ENCODE measurements at places on chromosomes 12 and 14. TPM values are rescaled to one million over a fixed set of nuclear protein-coding genes. Genes with fewer than 3 reads are reported as not detected.

ACSS3 gene
- total RNA-seq: 7.0 TPM

C12orf56 gene
- not detected for total RNA-seq

DNA sequence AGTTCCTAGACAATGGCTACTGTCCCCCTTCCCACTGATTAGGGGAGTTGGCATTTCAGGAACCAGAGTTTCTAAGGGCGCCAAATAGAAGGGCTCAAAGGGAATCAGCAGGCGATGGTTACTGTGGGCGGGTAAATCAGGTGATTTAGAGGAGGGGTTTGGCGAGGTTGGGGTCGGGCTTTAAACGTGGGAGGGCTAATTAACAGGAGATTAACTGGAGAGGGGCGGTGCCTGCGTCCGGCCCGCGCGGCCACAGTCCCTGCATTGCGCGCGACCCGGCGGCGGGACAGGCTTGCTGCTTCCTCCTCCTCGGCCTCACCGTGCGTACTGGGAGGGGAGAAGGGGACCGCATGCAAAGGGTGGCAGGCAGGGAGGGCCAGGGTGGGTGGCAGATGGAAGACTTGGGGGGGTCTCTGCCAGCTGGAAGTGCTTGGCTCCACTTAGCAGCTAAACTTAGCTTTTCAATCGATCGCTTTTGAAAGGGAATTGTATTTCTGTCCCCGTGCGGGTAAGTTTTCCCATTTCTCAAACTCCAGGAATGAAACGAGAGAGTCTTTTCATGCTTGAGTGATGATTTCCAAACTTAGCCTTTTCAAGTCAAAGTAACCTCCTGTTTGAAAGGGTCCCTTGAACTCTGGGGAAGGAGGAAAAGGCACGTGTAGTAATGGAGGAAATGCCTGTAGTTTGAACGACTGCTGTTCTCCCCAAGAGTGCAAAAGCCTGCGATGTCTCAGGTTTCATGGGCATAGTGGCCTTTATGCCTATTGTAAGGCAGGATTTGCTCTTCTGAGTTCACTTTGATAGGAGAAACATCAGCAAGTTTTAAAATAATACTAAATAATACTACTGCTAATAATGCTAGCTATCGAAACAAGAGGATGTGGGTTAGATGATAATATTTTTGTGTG lies at the start of gene MGST1:
TSS of gene MGST1 (plus strand) at position 255 of the 908 bp plus-strand sequence. CDS start 6,608 bp downstream, outside the sequence.
- peak; percentile 86 for DNase-seq

CD27 gene
- total RNA-seq: not detected

- DNase-seq: peak; percentile 83
These were observed 79.2 kb downstream of the B4GALNT3 start for GRCh38 chr12:538731-539539.

DNA sequence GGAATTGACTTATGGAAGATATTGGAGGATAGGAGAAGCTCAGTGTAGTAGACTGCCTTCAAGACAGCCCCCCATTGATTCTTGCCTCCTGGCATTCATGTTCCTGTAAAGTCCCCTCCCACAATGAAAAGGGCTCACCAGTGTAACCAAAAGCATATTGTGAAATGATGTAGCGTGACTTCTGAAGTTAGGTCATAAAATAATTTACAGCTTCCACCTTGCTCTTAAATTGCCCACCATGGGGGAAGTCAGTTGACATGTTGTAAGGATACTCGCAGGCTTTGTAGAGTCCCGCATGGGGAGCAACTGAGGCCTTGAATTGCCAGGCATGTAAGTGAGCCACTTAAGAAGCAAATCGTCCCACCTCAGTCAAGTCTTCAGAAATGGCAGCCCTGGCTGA lies 25.1 kb downstream of the GTSF1 start:
- DNase-seq: no peak

- DNase-seq: peak; percentile 90
These were observed 13.9 kb upstream of the TCP11L2 start for GRCh38 chr12:106288494-106289195.

DNA sequence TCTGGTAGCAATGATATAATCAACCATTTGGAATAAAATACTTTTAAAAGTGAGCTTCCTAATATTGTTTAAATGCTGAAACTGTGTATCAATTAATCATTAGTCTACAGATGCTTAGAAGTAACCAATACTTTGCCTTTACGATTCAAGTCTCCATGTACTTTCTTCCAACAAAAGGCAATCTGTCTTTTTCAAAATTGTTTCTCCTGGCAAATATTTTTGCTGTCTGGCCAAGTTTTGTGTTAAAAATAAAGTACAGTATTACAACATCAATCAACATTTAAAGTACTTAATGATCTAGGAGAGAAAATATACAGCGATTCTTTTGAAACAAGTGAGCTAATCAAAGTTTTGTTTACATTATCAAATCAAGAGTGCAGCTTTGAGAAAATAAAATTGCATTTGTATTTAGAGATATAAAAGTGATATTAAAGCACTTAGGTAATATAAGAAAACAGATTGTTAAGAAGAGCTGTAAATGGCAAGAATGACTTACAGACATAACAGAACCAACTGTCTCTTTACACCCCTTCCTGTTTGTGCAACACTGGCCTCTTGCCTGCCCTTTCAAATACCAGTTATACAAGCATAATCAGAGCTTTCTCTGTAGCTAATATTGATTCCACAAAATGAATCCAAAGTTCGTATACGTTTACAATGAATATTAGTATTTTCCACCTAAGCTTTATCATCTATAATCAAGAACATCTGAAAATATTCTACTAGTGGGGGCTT lies 38.2 kb upstream of the FBLN5 start:
- DNase-seq: no peak

GRCh38 chr14:97804056-97804455 lies 1006.9 kb downstream of the VRK1 start:
- no peak for DNase-seq

OLR1 gene
- total RNA-seq: 0.06 TPM

GALNT8 gene
- 3.0 TPM for total RNA-seq

RNU4-1 gene
- total RNA-seq: under 0.01 TPM

All from Daoy (cell line).